ENCODE measurements at places on chromosomes 16 and 17.

DNA sequence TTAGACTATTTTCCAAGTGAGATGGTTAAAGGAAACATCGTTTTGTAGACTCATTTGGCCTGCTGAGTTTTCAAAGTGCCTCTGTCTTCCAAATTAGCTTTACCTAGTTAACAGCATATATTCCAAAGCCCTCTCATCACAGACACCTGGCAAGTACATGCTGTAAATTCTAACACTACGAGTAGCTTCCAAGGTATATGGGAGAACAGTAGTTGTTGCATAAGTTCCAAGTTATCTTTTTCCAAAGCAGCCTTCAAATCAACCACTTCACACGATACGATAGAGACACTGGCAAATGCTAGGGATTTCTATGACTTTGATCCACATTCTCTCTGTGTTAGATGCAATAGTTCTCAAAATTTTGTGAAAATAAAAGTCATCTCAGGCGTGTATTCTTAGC, 299.3 kb downstream of the CNTNAP4 start:
- DNase-seq = no peak

DNA sequence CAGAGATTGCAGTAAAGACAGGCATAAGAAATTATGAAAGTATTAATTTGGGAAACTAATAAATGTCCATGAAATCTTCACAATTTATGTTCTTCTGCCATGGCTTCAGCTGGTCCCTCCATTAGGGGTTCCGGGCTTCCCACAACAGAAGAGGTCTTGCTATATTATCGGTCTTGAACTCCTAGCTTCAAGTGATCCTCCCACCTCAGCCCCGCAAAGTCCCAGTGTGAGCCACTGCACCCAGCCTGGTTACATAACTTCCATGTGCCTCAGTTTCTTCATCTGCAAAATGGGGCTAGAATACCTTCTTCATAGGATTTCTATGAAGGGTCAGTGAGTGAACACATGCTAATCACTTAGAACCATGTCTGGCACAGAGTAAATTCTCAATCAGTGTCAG, 13.5 kb upstream of the ITGAM start:
- no peak for DNase-seq

DNA sequence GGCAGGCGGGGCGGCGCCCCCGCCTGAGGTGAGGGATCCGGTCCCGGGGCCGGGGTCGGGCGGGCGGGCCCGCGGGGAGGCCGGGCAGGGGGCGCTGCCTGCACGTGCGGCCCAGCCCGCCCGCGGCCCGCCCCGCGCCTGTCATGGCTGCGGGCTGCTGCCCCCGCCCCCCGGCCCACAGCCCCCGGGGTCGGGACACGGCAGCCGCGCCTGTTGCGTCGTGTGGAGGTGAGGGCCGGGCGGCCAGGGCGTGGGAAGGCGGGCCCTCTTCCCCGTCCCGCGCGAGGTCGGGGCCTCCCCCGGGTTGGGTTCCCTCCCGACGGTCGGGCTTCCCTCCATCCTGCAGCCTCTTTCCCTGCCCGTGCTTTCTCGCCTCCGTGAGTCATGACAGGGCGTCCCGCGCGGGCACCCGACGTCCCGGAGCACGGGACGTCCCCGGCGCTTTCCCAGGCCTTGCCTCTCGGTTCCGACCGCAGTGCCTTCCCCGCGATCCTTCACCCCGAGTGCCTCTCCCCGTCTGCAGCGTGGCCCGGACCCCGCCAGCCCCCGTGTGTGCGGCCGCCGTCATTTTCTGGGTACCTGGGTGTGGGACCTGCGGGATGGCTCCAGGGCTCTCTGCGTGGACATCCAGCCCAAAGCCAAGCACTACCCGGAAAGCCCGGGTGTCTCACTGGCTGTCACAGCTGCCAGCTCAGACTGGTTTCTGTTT, 76.7 kb downstream of the CHD9 start:
- no peak for DNase-seq

GRCh38 chr17:16106161-16106891, 106.7 kb downstream of the TTC19 start:
- no peak for DNase-seq

DNA sequence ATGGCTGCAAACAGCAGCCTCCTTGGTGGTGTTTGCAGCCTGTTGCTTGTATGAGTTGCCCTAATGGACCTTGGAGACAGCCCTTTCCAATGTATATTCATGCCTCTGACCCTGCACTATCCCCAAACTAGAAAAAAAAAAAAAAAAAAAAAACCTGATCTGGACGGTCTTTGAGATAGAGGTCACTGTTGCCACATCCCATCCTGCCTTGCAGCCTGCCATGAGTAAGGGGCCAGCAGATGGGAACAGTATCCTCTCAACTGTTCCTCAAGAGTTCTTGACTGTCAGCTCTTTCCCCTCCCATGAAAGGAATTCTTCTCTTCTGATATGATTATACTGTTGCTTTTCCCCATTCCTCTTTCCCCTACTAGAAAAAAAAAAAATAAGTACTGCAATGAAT, 152.4 kb downstream of the SSH2 start:
- no peak for DNase-seq

GRCh38 chr16:17747081-17747756, 276.5 kb upstream of the XYLT1 start:
- DNase-seq = no peak

GRCh38 chr16:1923299-1924034, 5.3 kb upstream of the HS3ST6 start:
- no peak for DNase-seq

- DNase-seq = no peak
Observed at GRCh38 chr16:27364493-27365141, 37.4 kb upstream of the IL21R start.

- DNase-seq = peak; percentile 70
Observed at GRCh38 chr16:396605-397004, 394 bp upstream of the NME4 start.

- DNase-seq = no peak
Observed at GRCh38 chr17:42783062-42783790, 2.8 kb downstream of the WNK4 start.

- DNase-seq = no peak
Observed at GRCh38 chr17:61627658-61628057, 36.6 kb upstream of the NACA2 start.

DNA sequence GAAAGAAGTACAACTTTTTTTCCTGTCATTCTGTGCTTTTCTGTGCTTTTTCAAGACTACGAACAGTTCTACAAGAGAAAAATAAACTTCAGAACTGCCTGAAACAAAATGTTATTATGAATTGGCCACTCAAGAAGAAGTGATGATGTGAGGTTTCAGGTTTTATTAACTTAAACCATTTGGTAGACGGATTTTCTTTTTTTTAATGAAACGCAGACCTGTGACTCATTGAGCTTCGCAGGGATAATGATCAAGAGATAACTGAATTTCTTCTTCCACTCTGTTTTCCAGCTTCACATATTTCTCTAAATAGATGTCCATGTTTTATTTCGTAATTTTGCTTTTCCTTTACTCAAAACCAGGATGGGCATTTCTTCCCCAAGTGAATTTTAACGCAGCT, 32.7 kb downstream of the AIPL1 start:
- DNase-seq = no peak

DNA sequence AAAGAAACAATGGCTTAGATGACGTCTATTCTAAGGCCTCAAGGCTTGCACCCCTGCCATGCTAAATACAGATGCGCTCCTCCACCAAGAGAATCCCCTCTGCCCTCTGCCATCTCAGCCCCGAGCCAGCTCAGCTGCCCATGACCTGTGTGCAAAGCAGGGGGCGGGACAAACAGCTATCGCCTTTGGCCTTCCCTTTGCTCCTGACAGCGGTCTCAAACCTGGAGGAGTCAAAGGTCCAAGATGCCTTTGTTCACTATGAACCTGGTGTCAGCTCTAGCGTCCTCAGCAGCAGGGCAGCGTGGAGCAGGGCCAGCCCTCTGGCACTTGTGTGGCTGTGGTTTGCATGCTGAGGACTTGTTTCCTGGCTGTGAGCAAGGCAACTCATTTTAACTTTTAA, 12.3 kb downstream of the SLX4 start:
- DNase-seq = no peak

DNA sequence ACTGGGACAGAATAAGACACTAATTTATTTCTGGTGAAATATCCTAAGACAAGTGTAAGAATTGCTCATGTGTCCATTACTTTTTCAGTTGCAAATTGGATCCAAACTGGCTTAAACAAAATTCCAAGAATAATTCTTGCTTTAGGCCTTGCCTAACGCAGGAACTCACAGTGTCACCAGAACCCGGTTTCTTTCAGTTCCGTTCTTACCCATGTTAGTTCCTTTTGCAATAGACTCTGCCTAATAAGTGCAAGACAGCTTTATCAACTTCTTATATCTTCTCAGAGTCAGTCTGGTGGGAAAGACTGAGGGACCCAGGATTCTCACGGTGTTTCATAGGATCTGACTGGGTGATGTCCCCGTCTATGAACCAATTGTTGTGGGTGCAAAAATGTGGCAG, 24.7 kb downstream of the GDE1 start:
- no peak for DNase-seq

- DNase-seq = no peak
Observed at GRCh38 chr17:58432806-58433573, 15.7 kb upstream of the RNF43 start.
